ENCODE measurements at places on chromosomes 6 and 20.

DNA sequence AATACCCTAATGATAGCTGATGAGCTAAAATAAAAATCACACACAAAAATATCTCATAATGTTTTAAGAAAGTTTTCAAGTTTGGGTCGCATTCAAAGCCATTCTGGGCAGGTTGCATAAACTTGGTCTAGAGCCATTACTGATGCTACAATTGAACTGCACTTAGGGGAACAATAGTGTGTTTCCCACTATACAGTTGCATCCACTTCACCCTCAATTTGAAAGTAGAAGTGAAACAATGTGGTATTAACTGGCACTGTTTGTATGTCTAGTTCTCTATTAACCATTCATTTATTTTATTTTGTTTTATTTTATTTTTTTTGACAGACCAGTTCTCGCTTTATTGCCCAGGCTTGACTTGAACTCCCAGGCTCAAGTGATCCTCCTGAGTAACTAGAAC is 23.0 kb upstream of the STK38 start:
- DNase-seq, result no peak

GRCh38 chr6:167005350-167006159 is 6.4 kb downstream of the CEP43 start:
- no peak for DNase-seq

- DNase-seq, result no peak
Observed at GRCh38 chr20:61806995-61807394, 258.7 kb downstream of the TAF4 start.

DNA sequence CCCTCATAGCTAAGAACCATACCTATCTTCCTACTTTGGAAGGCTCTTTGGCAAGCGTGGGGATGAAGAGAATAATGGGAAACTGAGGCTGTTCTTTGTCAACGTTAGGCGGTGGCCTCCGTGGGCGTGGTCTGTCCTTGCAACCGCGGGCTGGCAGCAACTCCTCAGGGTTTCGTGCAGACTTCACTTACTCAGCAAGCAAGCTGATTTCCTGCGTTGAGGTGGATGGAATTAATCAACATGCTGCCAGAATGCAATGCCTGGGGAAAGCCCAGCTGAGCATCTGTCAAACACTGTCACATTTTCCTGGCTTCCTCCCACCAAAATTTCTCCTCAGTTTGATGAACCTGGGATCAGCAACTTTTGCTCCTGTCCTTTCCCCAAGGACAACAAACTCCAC is 9.2 kb upstream of the IL17F start:
- DNase-seq, result no peak

DNA sequence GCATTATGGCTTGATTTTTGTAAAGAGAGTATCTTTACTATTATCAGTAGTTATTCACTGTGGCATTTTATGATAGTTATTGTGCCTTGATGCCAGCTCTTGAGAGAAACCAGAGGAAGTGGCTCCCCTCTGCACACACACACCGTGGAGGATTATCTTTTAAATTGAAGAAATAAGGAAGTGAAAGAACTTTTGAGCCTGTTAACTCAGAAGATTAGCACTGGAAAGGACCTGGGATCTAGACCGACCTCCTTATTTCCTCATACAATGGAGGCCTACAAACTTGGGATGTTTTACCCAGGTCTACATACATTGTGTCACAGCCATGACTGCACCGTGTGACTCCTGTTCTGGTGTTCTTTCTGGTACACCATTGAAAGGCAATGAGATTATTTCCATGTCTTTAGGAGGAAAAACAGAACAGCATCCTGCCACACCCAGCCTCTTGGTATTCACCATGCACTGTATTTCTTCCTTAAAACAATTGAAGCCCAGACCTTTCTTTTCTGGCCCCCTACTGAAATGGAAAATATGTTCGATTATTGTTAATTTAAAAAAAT is 40.6 kb downstream of the HECA start:
- DNase-seq, result no peak

DNA sequence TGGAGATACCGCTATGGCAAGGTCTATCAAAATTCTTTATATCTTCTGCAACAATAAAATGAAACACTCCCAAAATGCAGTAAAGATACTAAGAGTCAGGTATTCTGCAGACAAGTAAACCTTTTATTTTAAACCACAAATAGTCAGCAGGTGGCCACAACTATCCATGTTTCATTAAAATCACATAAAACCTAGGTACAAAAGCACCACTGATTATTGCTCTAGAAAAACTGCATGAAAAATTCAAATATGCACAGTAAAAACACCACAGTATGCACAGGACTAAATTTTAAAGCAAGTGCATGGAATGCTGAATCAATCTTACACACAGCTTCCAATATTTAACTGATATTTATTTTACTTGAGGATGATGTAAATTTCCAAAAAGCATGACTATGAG is 33.3 kb downstream of the HMGN3 start:
- DNase-seq, result no peak

- no peak for DNase-seq
Observed at GRCh38 chr6:163248051-163248450, 166.5 kb upstream of the QKI start.
